ENCODE measurements at places on chromosomes 7 and 10.

DNA sequence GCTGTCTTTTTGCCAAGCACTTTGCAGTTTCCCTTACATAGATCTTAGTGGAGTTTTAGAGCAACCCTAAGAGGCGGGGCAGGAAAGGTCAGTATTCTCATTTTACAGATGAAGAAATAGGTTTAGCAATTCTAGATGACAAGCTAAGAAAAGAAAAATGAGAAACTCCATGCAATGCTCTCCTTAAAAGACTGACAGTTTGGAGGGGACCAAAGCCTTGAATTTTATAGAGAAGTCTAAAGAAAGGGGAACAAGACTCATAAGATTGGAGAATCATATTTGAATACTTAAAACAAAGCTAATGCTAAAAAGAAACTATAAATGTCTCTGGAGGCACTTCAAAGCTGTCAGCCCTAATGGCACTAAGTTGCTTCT is 19.6 kb downstream of the CEP55 start:
- no peak for DNase-seq

- no peak for DNase-seq
Measured at GRCh38 chr10:115963848-115964247, 309.2 kb downstream of the GFRA1 start.

GRCh38 chr10:126969310-126969709 is 64.1 kb downstream of the DOCK1 start:
- DNase-seq = no peak

- no peak for DNase-seq
Measured at GRCh38 chr10:62585211-62585775, 211.1 kb downstream of the ZNF365 start.

- DNase-seq = no peak
Measured at GRCh38 chr7:37418381-37418780, 30.3 kb downstream of the ELMO1 start.

Data from stimulated activated CD4-positive, alpha-beta T cell treated with anti-CD3 and anti-CD28 coated beads, Interleukin-15, amount 100 ng/mL, for 1 hour (primary cell).